ENCODE measurements at places on chromosomes 12 and 14.

- DNase-seq, result no peak
Observed at GRCh38 chr14:89454996-89455395, 38.0 kb upstream of the FOXN3 start.

DNA sequence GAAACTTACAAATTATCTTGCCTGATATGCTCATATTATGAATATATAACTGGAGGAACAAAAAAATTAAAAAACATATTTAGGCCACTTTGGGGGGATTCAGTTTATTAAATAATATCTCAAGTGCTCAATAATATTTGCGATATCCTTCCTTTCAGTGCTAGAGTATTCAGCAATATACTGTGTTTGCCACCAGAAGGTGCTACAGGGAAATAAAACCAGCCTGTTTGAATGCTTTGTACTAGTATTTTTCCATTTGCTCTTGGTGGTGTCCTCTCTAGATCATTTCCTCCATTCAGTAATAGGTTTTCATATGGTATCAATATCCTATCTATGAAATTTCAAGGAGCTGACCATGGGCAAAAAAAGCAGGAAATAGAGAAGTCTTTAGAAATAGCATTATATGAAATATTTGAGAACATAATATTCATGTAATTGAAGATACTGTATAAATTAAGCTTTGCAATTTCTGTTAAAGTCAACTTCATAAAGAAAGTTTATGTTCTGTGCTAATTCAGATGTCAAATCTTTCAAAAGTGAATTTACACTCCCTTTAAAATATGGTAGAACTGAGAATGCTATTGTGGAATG, 106.2 kb upstream of the NAV3 start:
- DNase-seq, result no peak

DNA sequence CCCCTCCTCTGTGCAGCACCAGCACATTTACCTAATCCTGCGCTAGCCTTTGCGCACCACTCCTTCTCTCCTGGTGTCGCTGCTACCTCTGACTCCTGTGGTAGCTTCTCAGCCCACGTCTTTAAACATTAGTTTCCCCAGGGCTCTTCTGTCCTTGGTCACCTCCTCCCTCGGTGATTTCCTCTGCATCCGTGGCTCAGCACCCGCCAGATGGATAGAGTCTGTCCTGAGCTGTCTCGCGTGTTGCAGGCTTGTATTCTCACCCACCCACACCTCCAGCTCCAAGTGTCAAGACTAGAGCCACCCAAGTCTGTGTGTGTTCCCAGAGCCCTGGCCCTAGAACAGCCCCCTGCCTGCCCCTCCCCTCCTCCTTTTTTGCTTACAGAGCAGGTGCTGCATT, 83.2 kb downstream of the EML1 start:
- no peak for DNase-seq

DNA sequence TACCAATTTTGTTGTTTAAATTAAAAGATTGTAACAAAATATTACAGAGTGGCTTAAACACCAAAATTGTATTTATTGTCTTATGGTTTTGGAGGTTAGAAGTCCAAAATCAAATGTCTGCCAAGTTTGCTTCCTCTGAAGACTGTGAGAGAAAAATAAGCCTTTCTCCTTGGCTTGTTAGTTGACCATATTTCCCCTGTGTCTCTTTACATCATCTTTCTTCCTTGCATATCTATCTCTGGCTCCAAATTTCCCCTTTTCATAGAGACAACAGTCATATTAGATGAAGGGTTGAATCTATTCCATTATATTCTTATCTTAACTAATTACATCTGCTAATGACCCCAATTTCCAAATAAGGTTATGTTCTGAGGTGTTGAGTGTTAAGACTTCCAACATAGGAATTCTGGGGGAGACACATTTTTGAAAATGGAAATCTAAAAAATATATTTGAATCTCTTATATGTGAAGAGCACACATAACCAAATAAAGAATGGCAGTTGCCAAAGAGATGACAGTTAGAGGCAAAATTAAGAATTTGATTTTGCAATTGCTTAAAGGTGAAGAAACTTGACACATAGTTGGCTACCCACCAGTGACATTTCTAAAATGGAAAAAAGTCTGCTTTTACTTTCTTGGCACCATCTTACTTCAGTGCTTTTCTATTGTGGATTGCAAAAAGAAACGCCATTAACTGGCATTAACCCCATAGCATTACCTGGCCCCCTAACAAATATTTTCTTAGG, 407.2 kb downstream of the FSCB start:
- DNase-seq, result no peak

GRCh38 chr12:76274420-76275083, 73.7 kb downstream of the BBS10 start:
- no peak for DNase-seq

GRCh38 chr14:77122526-77123125, 19.0 kb downstream of the ZDHHC22 start:
- no peak for DNase-seq

DNA sequence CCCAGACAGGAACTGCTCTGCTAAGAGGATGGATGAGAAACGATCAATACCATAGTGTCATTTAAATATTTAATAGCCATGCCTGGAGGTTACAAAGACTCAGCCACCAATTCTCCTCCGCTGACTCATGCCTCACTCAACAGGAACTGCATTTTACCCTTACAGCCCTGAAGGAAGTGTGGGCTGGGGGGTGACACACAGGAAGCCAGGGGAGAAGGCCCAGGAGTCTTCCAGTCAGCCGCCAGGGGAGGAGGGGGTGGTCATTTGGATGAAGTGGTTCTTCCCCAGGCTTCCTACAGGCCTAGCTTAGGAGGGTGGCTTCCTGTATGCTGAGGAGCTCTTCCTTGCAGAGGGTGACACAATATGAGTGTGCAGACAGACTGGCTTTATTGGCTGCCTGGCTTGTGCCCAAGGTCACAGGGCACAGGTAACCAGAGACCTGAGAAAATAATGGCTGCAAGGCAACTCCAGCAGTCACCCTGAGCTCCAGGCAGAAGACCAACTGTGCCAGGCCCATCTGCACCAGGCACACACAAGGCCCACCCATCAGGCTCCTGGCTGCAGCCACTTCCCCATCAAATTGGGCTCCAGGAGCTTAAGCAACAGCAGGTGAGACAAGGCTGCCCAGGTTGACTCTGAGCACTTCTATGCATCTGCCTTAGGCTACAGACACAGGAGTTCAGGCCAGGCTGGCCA, 30.6 kb upstream of the RPLP0 start:
- DNase-seq, result peak; percentile 88

- no peak for DNase-seq
Observed at GRCh38 chr12:5264006-5264405, 167.9 kb upstream of the NTF3 start.

- no peak for DNase-seq
Observed at GRCh38 chr12:111590552-111590951, 8.6 kb downstream of the ATXN2 start.

DNA sequence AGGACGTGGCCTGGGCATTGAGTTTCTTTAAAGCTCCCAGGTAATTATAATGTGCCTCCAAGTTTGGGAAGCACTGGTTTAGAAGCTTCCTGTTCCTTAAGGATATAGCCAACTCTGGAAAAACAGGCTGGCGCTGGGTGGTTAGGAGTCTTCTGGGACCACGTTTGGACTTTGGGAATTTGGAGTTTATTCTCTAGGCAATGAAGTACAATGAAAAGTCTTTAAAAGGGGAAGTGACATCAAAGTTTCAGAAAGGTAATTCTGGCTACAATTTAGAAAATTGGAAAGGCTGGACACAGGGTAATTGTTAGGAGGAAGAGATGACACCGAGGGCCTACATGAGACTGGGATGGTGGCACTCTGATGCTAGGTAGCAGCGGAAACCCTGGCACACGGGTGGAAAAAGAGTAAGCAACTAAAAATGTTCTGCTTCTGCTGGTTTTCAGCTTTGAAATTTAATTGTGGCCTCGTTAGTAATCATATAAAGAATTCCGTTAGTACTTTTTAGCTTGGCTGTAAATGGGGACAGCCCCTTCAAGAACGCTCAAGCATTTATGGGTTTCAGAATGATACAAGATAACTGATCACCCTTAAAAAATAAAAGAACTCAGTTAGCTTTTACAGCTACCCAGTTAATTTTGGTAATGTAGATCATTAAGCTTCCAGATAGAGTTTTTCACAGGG, 12.7 kb upstream of the DCP1B start:
- DNase-seq, result no peak

DNA sequence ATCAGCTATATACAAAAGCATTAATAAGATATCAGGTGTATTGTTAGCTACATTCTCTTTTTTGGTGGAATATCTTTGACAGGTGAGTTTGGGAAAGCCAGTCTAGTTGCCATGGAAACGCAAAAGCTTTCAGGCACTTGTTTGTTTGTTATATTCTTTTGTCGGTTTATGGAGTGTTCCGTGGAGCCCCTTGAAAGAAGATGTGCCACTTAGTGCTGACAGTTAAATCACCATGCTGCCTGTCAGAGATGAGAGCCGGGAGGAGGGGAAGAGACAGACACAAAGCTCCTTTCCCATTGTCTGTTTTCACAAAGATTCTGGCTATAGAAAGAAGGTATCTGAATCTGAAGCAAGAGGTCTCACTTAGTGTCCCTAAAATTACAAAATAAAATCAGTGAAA, 170.8 kb downstream of the SNAPC1 start:
- DNase-seq, result no peak

DNA sequence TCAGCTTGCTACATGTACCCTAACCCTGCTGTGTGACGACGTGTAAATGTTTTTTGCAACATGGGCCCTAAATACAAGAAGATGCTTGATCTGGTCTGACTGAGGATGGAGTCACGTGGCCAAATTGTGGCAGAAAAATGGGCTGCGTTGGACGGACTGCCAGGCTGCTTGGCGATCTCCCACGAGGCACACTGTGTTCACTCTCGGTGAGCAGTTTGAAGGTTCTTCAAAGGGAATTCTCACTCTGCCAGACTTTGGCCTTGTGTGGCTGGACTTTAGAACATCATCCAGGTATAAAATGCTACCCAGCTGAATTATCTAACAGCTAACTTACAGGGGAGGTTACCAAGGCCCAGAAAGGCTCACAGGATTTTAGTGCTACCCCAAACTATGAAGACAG, 85.1 kb downstream of the KDM2B start:
- DNase-seq, result no peak

- DNase-seq, result no peak
Observed at GRCh38 chr12:2187195-2187945, 134.6 kb downstream of the CACNA1C start.

GRCh38 chr12:120252071-120252906, 13.2 kb downstream of the PXN start:
- peak; percentile 45 for DNase-seq

DNA sequence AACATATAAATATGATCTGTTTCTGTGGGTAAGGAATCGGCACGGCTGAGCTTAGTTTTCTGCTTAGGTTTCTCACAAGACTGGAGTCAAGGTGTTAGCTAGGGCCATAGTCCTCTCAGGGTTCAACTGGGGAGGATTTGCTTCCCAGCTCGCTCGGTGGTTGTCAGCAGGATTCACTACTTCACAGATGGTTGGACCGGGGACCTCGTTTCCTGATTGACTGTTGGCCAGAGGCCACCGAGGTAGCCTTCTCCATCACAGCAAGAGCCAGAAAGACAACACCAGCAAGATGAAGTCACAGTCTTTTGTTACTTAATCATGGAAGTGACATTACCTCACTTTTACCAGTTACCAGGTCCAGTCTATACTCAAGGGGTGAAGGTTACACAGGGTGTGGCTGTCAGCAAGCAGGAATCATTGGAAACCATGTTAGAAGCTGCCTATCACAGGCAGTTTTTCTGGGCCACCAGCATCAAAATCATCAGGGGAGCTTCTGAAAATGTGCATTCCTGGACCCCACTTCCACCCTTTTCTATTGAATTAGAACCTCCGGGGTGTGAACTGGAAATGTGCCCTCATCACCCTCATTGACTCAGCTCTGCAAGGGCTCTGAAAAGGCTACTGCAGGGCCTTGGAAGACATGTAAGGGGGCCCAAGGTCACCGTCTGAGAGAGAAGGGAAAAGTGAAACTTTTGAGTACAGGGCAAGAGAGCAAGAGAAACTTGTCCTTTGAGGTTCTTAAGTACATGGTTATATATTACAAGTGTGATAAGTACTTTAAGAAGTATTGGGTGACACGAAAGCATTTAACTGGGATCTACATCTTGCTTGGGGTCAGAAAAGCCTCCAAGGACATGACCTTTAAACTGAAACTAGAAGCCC, 10.9 kb downstream of the COPS7A start:
- no peak for DNase-seq

- DNase-seq, result no peak
Observed at GRCh38 chr14:44782775-44783238, 178.9 kb downstream of the KLHL28 start.

DNA sequence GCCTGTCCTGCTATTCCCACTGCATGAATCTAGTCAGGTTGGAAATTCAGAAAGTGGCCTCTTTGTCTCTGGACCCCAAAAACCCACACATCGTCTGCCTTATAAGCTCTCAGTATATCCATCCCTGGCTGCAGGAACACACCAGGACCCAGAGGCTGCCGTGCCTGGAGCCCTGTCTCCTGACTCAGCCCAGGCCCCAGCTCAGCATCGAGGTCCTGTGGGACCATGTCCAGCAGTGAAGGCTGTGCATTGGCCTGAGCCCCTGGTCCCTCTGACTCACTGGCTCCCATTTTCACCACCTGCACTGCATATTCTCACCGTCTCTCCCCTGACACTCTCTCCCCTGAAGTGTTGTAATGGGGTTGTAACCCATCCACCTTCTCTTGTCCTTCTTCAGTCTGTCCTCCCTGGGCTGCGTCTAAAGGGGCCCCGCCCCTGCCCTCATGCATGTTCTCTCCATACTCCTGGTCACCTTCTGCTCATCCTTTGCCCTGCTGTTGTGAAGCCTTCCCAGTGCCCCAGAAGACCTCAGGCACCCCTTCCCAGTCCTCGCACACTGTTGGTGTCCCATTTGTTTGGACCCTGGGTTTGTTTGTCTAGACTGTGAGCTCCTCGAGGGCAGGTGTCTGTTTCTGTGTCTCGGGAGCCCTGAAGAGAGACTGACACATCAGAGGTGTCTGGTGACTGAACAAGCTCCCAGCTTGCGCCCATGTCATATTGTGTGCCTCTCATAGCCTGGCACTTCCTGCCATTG, 43.8 kb downstream of the EVL start:
- DNase-seq, result no peak

GRCh38 chr12:1837541-1838204, 17.3 kb downstream of the LRTM2 start:
- no peak for DNase-seq

DNA sequence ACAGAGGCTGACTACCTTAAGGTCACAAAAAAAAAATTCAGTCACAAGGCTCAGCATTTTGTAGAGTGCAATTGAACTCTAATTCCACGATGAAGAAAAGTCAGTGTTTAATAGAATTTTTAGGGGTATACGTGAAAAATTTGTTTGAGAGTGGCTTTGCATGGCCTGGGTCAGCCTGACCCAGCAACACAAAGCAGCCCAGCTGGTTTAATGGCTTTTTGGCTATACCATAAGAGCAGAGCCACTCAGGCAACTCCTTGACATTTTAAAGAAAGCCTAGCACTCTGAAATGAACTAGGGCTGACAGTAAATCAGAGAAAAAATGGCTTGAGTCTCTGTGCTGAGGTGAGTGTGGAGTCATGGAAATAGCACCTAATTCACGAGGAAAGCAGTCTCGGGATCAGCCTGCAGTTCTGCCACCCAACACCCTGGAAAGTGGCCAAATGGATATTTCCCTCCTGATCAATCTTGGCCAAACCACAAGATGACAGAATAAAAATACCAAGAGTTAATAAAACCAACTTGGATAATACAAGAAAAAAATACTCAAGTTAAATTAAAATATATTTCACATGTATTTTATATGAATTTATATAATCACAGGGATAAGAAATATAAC, 59.5 kb downstream of the GALNT4 start:
- DNase-seq, result no peak
